ENCODE measurements at places on chromosomes 7 and 10.

DNA sequence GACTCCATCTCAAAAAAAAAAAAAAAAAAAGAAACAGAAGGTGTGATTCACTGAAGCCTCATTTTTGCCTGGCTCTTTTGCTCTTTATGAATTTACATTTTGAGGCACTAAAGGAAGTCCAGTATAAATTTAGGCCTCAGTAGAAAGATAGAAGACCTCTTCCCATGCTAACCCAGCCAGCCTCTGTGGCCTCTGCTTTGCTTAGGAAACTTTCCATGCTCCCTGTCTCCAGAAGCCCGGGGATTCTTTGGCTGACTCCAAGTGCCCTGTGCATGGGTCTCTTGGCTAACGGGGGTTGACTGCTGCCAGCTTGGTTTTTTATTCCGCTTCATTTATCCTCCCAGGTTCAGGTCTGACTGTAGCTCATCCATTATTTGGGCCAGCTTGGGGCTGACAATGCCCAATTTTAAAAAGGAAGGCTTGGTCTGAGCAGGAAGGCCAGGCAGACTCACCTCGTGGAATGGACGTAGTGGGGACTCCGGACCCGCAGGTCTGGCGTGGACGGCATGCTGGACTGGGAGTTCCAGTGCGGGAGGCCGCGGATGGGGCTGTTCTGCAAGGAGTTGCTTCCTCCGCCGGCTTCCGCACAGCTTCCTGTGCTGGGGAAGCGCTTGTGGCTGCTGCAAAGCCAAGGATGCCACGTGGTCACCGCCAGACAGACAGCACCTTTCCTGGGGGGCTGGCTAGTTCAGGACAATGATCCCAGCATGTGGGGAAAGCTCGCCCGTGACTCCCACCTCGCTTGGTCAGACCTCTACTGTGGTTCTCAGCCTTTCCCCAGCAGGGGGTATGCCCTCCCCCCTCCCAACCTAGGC lies 72.3 kb downstream of the PRPF18 start:
- H3K27me3 ChIP-seq = no peaks in the 10 kb centered on the region
- no peak overlapping the region for H3K4me3 ChIP-seq
- no peak for DNase-seq
- peaks cover 20% of the 10 kb centered on the region for H3K4me1 ChIP-seq
- H3K27ac ChIP-seq = peak overlapping the region; percentile 64
- H3K36me3 ChIP-seq = no peaks in the 10 kb centered on the region

DNA sequence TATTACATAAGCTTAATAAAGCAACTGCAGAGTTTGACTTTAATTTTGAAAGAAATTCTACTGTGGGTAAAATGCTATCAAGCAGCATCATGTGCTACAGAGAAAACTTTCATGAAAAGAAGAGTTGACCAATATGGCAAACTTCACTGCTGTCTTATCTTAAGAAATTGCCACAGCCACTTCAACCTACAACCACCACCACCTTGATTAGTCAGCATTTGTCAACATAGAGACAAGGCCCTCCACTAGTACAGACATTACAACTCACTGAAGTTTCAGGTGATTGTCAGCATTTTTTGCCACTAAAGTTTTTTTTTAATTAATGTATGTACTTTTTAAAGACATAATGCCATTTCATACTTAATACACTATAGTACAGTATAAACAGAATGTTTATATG lies 350.3 kb downstream of the HPSE2 start:
- H3K36me3 ChIP-seq = no peaks in the 10 kb centered on the region
- DNase-seq = no peak
- H3K4me1 ChIP-seq = no peaks in the 10 kb centered on the region

DNA sequence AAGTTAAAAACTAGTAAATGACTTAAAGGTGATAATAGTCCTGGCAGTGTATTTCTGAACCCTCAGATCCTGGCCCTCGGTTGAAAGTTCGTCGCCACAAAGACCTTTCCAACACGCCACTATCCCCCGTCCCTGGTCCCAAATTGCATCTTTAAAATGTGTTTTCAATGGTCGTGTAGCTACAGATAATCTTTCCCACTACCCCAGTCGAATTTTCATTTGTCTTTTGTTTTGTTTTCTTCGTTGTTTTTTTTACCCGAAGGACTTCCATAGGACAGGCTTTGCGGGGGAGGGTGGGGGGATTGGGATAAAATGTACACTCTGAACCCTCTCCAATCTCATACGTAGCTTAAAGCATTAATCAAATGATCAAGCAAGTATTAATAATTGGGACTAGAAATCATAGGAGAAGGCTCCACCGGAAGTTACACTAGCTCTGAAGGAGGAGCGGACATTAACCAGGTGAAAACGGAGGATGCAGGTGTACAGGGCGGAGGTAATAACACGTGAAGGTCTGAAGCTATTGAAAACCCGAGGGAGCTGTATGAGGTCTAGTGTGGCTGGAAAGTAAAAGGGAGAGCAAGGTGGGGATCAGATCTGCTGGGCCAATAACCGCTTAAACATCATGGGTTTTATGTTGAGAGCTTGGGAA lies 32.8 kb upstream of the PHF14 start:
- H3K4me3 ChIP-seq = peak overlapping the region; percentile 76
- DNase-seq = no peak
- H3K27me3 ChIP-seq = no peaks in the 10 kb centered on the region
- peaks cover 17% of the 10 kb centered on the region for H3K4me1 ChIP-seq

DNA sequence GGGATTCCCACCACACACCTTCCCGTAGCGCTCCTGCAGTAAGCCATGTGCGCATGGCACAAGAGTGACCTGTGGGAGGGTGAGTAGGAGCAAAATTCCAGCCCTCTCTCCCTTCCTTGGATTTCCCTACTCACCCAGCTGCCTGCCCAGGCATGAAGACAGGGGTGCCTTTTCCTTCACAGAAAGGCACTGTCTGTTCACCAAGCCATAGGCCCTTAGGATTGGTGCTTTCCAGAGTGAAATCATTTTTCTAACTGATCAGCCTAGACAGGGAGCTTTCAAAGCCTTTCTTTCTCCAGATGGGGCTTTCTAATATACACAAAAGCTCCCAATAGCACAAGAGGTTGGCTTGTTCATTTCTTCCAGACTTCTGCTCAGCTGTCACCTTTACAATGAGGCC lies 79.7 kb downstream of the CTTNBP2 start:
- no peak overlapping the region for H3K27ac ChIP-seq
- no peak for DNase-seq
- H3K4me3 ChIP-seq = no peak overlapping the region
- no peaks in the 10 kb centered on the region for H3K27me3 ChIP-seq
- no peaks in the 10 kb centered on the region for H3K4me1 ChIP-seq
- no peaks in the 10 kb centered on the region for H3K36me3 ChIP-seq

GRCh38 chr7:124785994-124786393 lies 20.4 kb upstream of the GPR37 start:
- H3K27ac ChIP-seq = no peak overlapping the region
- no peaks in the 10 kb centered on the region for H3K4me1 ChIP-seq
- H3K36me3 ChIP-seq = no peaks in the 10 kb centered on the region
- DNase-seq = no peak

- H3K4me1 ChIP-seq = no peaks in the 10 kb centered on the region
- H3K27ac ChIP-seq = no peak overlapping the region
- no peaks in the 10 kb centered on the region for H3K27me3 ChIP-seq
Measured at GRCh38 chr10:94035982-94036765, 42.4 kb downstream of the PLCE1 start.

DNA sequence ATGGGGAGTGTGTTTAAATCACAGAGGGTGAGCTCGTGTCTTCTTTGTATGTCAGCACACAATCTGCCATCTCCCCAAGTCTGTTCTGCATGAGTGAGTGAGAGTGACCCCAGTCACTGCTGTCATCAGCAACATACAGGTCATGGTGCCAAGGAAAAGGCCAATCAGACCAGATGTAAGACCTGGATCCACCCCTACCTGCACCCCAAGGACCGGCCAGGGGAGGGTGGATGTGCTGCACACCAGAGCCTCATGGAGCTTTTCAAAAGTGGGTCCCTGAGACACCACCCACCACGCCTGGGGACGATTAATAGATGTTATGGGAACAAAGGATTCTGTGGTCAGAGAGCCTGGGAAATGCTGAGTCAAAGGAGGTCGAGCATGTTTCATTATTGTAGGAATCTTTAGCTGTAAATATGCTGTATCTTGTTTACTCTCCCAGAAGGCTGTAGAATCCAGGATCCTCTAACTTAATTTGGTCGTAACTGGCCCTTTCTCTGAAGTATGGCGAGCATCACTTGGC lies 420.5 kb downstream of the RPS24 start:
- H3K36me3 ChIP-seq = no peaks in the 10 kb centered on the region
- DNase-seq = no peak
- H3K27me3 ChIP-seq = no peaks in the 10 kb centered on the region
- no peak overlapping the region for H3K4me3 ChIP-seq
- H3K27ac ChIP-seq = no peak overlapping the region

- no peak overlapping the region for H3K27ac ChIP-seq
- no peak for DNase-seq
- no peaks in the 10 kb centered on the region for H3K27me3 ChIP-seq
- no peaks in the 10 kb centered on the region for H3K4me1 ChIP-seq
- no peaks in the 10 kb centered on the region for H3K36me3 ChIP-seq
Measured at GRCh38 chr7:21077602-21078001, 290.9 kb upstream of the SP8 start.

DNA sequence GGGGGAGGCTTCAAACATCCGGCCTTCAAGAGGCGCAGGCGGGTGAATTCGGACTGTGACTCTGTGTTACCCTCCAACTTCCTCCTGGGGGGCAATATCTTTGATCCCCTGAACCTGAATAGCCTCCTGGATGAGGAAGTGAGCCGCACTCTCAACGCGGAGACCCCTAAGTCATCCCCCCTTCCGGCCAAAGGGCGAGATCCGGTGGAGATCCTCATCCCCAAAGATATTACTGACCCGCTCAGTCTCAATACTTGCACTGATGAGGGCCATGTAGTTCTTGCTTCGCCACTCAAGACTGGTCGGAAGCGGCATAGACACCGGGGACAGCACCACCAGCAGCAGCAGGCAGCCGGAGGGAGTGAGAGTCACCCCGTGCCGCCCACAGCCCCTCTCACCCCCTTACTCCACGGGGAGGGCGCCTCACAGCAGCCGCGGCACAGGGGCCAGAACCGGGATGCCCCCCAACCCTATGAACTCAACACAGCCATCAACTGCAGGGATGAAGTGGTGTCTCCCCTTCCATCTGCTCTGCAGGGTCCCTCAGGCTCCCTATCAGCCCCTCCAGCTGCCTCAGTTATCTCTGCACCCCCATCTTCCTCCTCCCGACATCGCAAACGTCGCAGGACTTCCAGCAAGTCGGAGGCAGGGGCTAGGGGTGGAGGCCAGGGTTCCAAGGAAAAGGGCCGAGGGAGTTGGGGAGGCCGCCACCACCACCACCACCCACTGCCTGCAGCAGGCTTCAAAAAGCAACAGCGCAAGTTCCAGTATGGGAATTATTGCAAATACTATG lies 1.1 kb downstream of the MEPCE start:
- DNase-seq = peak; percentile 26
- peaks cover 17% of the 10 kb centered on the region for H3K4me1 ChIP-seq
- H3K27me3 ChIP-seq = no peaks in the 10 kb centered on the region
- peak overlapping the region; percentile 100 for H3K27ac ChIP-seq
- no peaks in the 10 kb centered on the region for H3K36me3 ChIP-seq

- H3K27ac ChIP-seq = no peak overlapping the region
- H3K27me3 ChIP-seq = no peaks in the 10 kb centered on the region
- DNase-seq = no peak
Measured at GRCh38 chr7:931871-932650, 22.4 kb downstream of the ADAP1 start.

DNA sequence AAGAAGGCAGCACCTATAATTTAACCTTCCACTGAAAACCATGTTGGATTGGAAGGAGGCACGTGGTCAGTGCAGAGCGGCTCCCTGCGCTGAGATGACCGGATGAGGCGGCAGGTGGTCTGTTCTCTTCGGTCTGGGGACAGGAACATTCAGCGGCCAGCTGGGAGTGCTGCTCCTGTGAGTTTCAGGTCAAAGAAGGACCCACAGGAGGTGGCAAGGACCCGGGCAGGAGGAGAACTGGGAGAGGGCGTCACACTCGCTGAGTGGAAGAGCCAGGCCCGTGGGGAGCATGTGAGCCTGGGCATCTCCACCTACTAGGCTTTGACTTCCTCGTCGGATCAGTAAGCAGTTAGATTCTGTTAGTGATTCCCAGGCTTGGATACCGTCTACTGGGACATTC lies 113.4 kb upstream of the SHH start:
- no peak for DNase-seq
- H3K36me3 ChIP-seq = no peaks in the 10 kb centered on the region
- H3K4me1 ChIP-seq = no peaks in the 10 kb centered on the region

- no peak overlapping the region for H3K4me3 ChIP-seq
- H3K4me1 ChIP-seq = peaks cover 7% of the 10 kb centered on the region
- no peak for DNase-seq
- no peaks in the 10 kb centered on the region for H3K27me3 ChIP-seq
- peak overlapping the region; percentile 43 for H3K27ac ChIP-seq
Measured at GRCh38 chr10:13987446-13987845, 343.3 kb downstream of the FRMD4A start.

DNA sequence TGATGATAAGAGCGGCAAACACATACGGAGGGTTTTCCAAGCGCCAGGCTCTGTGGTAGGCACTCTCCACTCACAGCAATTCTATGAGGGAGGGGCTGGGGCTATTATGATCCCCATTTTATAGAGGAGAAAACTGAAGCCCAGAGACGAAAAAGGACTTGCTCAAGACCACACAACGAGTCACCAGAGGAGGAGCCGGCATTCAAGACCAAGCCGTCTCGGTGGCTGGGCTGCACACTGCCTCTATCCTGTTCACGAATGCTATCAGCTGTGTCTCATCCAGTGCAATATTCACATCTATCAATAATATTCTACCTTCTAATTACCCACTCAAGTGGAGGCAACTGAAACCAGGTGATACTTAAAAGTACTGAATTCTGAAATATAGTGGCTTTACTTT lies 67.8 kb upstream of the NMT2 start:
- H3K36me3 ChIP-seq = no peaks in the 10 kb centered on the region
- DNase-seq = no peak
- H3K27ac ChIP-seq = no peak overlapping the region
- no peak overlapping the region for H3K4me3 ChIP-seq

- H3K36me3 ChIP-seq = no peaks in the 10 kb centered on the region
- H3K27ac ChIP-seq = no peak overlapping the region
- H3K27me3 ChIP-seq = no peaks in the 10 kb centered on the region
Measured at GRCh38 chr7:1049006-1049741, 4.8 kb downstream of the GPR146 start.

DNA sequence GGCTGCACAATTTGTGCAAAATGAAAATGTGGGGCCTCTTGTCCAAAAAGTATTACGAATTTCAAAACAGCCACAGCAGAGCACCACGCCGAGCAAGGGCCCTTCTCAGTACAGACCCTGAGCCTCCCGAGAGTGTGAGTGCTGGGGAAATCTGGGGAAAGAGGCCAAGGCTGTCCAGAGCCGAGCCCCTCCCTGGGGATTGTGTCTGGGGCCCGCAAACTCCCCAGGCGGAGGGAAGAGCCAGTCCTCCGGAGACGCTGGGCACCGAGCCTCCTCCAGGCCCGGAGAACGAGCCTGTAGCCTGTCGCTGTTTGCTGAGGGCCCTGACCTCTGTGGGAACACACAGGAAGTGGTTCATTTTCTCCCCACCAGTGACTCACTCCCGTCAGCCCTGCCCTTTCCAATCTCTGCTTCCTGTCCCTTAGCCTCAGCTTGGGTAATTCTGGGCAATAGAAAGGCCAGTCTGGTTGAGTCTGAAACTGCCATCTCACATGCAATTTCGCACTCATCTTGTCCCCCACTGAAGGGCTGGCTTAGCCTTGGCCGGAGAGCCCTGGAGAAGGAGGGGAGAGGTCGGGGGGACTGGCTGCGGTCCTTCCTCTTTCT lies 19.5 kb upstream of the GNA12 start:
- peak overlapping the region; percentile 88 for H3K27ac ChIP-seq
- H3K4me1 ChIP-seq = peaks cover 3% of the 10 kb centered on the region
- H3K4me3 ChIP-seq = no peak overlapping the region

- no peaks in the 10 kb centered on the region for H3K27me3 ChIP-seq
- H3K4me1 ChIP-seq = no peaks in the 10 kb centered on the region
Measured at GRCh38 chr7:45700556-45700955, 126.4 kb downstream of the ADCY1 start.

All from left lung (tissue), 14 donors.